ENCODE measurements at places on chromosomes 4 and X. TPM values are rescaled to one million over a fixed set of nuclear protein-coding genes. Genes with fewer than 3 reads are reported as not detected.
A peak's percentile ranks its signal among the peaks of the same experiment; 100 is the strongest.

GRCh38 chr4:110959041-110959643 is 336.3 kb upstream of the PITX2 start:
- DNase-seq, result no peak
- no peaks in the 10 kb centered on the region for H3K4me1 ChIP-seq
- no peaks in the 10 kb centered on the region for H3K27me3 ChIP-seq
- no peak overlapping the region for H3K27ac ChIP-seq
- H3K36me3 ChIP-seq, result no peaks in the 10 kb centered on the region

FREM3 gene
- not detected for total RNA-seq

PDE6B gene
- total RNA-seq, result not detected

GPR143 gene
- not detected for total RNA-seq

SULT1E1 gene
- not detected for total RNA-seq

- H3K4me1 ChIP-seq, result no peaks in the 10 kb centered on the region
- no peak overlapping the region for H3K4me3 ChIP-seq
- no peaks in the 10 kb centered on the region for H3K36me3 ChIP-seq
- no peak overlapping the region for H3K27ac ChIP-seq
These were observed 8.0 kb downstream of the SFRP2 start for GRCh38 chr4:153780876-153781275.

CENPVL1 gene
- total RNA-seq, result not detected

DNA sequence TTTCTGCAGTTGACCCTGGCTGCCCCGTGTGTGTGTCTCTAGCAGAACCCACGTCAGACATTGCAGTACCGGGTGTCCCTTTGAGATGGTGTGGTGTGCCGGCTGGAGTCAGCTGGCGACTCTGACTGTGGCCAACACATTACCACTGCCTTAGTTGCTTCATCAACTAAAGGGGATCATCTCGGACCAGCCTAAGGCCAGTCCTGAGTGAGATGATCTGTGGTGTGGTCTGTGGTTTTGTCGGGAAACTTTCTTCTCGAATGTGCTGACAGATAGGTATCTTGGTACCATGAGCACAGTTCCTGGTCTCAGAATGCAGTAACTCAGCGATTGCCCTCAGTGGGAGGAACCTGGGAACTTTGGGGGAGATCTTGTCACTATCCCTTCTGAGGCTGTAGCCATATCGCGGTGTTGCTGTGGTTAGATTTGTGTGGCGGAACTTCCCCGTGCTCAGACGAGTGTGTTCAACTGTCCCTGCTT is 15.8 kb downstream of the TBC1D14 start:
- peaks cover 35% of the 10 kb centered on the region for H3K4me1 ChIP-seq
- H3K27ac ChIP-seq, result peak overlapping the region; percentile 68
- DNase-seq, result peak; percentile 55
- no peaks in the 10 kb centered on the region for H3K27me3 ChIP-seq
- no peak overlapping the region for H3K4me3 ChIP-seq
- peaks cover 18% of the 10 kb centered on the region for H3K36me3 ChIP-seq

DNA sequence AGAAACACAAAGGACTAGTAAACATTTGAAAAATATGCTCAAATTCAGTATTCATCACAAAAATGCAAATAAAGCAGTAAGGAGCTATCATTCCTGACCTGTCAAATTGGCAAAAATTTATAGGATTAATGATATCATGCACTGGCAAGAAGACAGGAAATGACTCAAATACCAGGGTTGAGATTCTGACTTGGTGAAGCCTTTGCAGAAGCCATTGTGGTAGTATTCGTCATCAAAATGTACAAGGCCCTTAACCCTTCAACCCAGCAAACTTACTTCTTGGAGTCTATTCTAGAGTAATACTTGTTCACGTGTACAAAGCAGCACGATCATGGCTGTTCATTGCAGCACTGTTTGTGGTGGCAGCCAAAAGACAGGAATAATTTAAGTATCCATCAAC is 132.4 kb downstream of the ENOX2 start:
- peak overlapping the region; percentile 58 for H3K27ac ChIP-seq
- no peak overlapping the region for H3K4me3 ChIP-seq
- H3K27me3 ChIP-seq, result no peaks in the 10 kb centered on the region
- H3K4me1 ChIP-seq, result peaks cover 4% of the 10 kb centered on the region
- no peak for DNase-seq
- no peaks in the 10 kb centered on the region for H3K36me3 ChIP-seq

VCX3A gene
- total RNA-seq, result not detected

- DNase-seq, result no peak
- H3K27me3 ChIP-seq, result no peaks in the 10 kb centered on the region
- H3K4me1 ChIP-seq, result no peaks in the 10 kb centered on the region
- no peaks in the 10 kb centered on the region for H3K36me3 ChIP-seq
- H3K27ac ChIP-seq, result no peak overlapping the region
These were observed 2.2 kb downstream of the BTK start for GRCh38 chrX:101383679-101384205.

TMEM154 gene
- total RNA-seq, result 2.0 TPM

CXCL10 gene
- not detected for total RNA-seq

NLRP2B gene
- not detected for total RNA-seq

DNA sequence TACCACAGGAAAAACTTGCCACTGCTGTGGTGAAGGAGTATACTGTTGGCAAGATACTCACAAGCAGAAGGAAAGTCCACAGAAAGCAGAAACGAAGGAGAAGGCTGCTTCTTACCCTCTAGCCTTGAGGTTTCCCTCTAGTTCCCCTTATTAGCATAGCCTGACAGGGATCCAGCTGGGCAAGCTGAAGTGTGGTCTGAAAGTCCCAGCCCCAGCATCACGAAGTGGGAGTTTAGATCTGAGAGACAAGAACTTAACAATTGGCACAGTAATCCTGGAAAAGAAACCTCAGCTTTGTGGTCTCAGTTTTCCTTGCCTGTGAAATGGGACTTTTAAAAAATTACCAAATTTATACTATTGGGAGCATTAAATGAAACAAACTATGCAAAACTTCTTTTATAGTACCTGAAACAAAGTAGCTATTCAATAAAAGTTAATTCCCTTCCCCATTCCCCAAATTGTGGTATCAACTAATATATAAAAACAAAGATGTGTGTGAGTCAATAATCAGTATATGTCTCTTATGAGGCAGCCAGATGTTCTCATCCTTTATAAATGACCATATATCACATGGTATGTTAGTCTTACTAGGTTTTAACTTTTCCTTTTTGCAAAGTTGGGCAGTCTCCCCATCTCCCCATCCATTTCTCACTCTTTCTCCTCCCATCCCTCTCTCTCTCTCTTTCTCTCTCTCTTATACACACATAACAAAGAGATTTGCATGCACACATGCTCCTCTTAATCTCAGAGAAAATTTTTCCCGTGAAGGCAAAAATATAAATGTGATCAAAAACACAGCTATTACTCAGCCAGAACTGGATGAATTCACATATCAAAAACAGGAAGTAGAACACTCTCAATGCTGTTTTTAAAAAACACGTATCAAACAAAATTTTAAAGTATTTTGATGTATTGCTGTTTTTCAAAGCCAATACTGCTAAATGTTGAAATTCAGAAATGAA is 57.8 kb downstream of the SCFD2 start:
- no peaks in the 10 kb centered on the region for H3K27me3 ChIP-seq
- DNase-seq, result no peak
- no peak overlapping the region for H3K4me3 ChIP-seq

GRCh38 chr4:156193800-156194199 is 240.1 kb upstream of the CTSO start:
- H3K27me3 ChIP-seq, result no peaks in the 10 kb centered on the region
- H3K4me1 ChIP-seq, result no peaks in the 10 kb centered on the region
- H3K36me3 ChIP-seq, result no peaks in the 10 kb centered on the region
- H3K27ac ChIP-seq, result no peak overlapping the region
- no peak for DNase-seq

DNA sequence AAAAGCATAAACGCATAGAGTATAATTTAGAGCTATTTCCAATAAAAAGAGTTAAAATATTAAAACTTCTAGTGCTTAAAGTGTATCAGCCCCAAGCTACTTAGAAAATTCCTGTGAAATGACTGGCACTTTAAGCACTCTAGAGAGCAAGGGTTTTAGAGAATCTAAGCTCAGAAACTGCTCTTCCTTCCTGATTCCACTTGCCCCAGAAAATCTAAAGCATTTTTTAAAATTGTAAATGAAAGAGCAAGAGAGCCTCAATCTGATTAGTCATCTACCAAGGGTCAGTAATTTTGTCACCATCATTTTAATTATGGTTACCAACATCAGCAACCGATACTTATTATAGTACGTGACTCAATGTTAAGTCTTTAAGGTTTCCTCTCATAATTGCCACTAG is 25.0 kb downstream of the CTPS2 start:
- H3K27ac ChIP-seq, result no peak overlapping the region
- no peak overlapping the region for H3K4me3 ChIP-seq
- no peak for DNase-seq
- H3K4me1 ChIP-seq, result no peaks in the 10 kb centered on the region
- no peaks in the 10 kb centered on the region for H3K27me3 ChIP-seq

- H3K36me3 ChIP-seq, result no peaks in the 10 kb centered on the region
- H3K4me3 ChIP-seq, result no peak within 1 kb of the TSS
- peak; percentile 10 for DNase-seq
- H3K27me3 ChIP-seq, result no peaks in the 10 kb centered on the region
- no peak within 1 kb of the TSS for H3K27ac ChIP-seq
These were observed at the start of gene DAPP1 for GRCh38 chr4:99816545-99817308. Gene DAPP1, plus strand, starts transcription at chr4:99816827. Its CDS starts 87 bp downstream, at chr4:99816914.

DNA sequence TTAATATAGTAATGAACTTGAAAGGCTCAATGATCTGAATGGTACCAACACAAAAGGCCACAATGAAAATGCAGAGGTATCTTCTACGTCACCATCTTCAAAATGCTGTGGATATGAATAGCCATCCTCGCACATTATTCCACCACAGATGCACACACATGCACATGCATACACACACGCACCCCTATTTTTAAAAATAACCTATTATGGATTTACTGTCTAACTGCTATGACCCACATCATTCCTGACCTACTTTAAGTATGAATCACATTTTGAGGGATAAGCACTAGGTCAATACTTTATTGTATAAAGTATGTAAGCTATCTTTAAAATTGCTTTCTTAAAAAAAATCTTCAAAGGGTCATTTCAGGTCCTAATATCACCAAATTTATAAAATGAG is 24.4 kb upstream of the CORIN start:
- H3K4me1 ChIP-seq, result no peaks in the 10 kb centered on the region
- no peak overlapping the region for H3K27ac ChIP-seq
- no peaks in the 10 kb centered on the region for H3K27me3 ChIP-seq
- no peak overlapping the region for H3K4me3 ChIP-seq
- DNase-seq, result no peak

GRCh38 chr4:1713003-1713851 is 1.1 kb upstream of the SLBP start:
- peak overlapping the region; percentile 96 for H3K27ac ChIP-seq
- H3K36me3 ChIP-seq, result peaks cover 16% of the 10 kb centered on the region
- no peak for DNase-seq
- H3K27me3 ChIP-seq, result no peaks in the 10 kb centered on the region
- H3K4me1 ChIP-seq, result peaks cover 25% of the 10 kb centered on the region

UGT2B17 gene
- total RNA-seq, result not detected

- H3K27ac ChIP-seq, result no peak overlapping the region
- peaks cover 19% of the 10 kb centered on the region for H3K4me1 ChIP-seq
- no peak overlapping the region for H3K4me3 ChIP-seq
- no peak for DNase-seq
- no peaks in the 10 kb centered on the region for H3K27me3 ChIP-seq
- H3K36me3 ChIP-seq, result no peaks in the 10 kb centered on the region
These were observed 345.3 kb downstream of the SPRY1 start for GRCh38 chr4:123741906-123742305.

- H3K27ac ChIP-seq, result no peak overlapping the region
- H3K36me3 ChIP-seq, result no peaks in the 10 kb centered on the region
- no peaks in the 10 kb centered on the region for H3K27me3 ChIP-seq
- DNase-seq, result no peak
- no peak overlapping the region for H3K4me3 ChIP-seq
- no peaks in the 10 kb centered on the region for H3K4me1 ChIP-seq
These were observed 1196.7 kb downstream of the RAPGEF2 start for GRCh38 chr4:160299608-160300007.

GRCh38 chr4:15006416-15007024 is 4.2 kb downstream of the CPEB2 start:
- peak overlapping the region; percentile 87 for H3K4me3 ChIP-seq
- H3K4me1 ChIP-seq, result peaks cover 25% of the 10 kb centered on the region
- no peak for DNase-seq
- peak overlapping the region; percentile 99 for H3K27ac ChIP-seq

DNA sequence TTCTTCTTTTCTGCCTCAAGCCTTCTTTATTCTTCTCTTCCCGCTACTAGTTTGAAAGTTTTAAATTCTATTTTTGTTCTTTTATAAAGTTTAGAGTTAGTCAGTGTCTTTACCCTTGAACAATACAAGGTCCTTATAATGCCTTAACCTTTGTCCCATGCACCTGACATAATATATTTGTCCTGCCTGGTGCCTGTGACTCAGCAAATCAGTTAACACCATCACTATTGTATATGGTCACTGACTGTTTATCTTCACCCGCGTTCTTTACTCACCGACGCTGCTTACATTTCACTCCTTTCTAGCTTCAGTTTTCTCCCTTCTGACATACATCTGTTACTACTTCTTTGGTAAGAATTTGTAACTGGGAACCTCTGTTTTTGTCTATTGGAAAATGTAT is 5.7 kb downstream of the SMIM20 start:
- no peaks in the 10 kb centered on the region for H3K36me3 ChIP-seq
- DNase-seq, result no peak
- no peak overlapping the region for H3K4me3 ChIP-seq
- no peaks in the 10 kb centered on the region for H3K27me3 ChIP-seq
- no peak overlapping the region for H3K27ac ChIP-seq
- H3K4me1 ChIP-seq, result peaks cover 47% of the 10 kb centered on the region

- no peak overlapping the region for H3K27ac ChIP-seq
- no peak for DNase-seq
- H3K4me3 ChIP-seq, result no peak overlapping the region
- no peaks in the 10 kb centered on the region for H3K27me3 ChIP-seq
- H3K36me3 ChIP-seq, result no peaks in the 10 kb centered on the region
- H3K4me1 ChIP-seq, result no peaks in the 10 kb centered on the region
These were observed 149.0 kb upstream of the STX18 start for GRCh38 chr4:4690854-4691253.

- DNase-seq, result no peak
- H3K4me1 ChIP-seq, result peaks cover 41% of the 10 kb centered on the region
- H3K36me3 ChIP-seq, result peaks cover 34% of the 10 kb centered on the region
- peak overlapping the region; percentile 86 for H3K4me3 ChIP-seq
These were observed 620 bp downstream of the ANAPC10 start for GRCh38 chr4:145097331-145097820.

DNA sequence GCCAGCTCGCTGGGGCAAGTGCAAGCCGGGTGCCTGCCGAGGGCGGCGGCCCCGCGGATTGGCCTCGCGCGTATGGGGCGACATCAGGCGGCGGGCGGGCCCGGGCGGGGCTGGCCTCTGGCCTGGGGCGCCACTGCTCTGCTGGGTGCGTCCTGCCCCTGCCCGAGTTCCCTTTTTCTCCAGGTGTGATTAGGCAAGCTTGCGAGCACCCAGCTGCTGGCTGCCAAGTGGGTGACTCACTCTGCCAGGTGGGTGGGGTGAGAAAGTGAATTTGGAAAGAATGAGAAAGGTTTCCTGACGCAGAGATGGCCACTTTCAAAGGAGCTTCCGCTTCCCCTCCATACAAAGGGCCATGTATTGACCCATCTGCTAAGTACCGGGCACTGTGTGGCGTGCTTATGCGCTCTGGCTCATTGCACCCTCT is 32.5 kb downstream of the FGFBP1 start:
- no peaks in the 10 kb centered on the region for H3K27me3 ChIP-seq
- no peak overlapping the region for H3K4me3 ChIP-seq
- DNase-seq, result no peak
- H3K4me1 ChIP-seq, result no peaks in the 10 kb centered on the region
- H3K36me3 ChIP-seq, result no peaks in the 10 kb centered on the region
- no peak overlapping the region for H3K27ac ChIP-seq
